ENCODE measurements at places on chromosomes 13 and 19.

DNA sequence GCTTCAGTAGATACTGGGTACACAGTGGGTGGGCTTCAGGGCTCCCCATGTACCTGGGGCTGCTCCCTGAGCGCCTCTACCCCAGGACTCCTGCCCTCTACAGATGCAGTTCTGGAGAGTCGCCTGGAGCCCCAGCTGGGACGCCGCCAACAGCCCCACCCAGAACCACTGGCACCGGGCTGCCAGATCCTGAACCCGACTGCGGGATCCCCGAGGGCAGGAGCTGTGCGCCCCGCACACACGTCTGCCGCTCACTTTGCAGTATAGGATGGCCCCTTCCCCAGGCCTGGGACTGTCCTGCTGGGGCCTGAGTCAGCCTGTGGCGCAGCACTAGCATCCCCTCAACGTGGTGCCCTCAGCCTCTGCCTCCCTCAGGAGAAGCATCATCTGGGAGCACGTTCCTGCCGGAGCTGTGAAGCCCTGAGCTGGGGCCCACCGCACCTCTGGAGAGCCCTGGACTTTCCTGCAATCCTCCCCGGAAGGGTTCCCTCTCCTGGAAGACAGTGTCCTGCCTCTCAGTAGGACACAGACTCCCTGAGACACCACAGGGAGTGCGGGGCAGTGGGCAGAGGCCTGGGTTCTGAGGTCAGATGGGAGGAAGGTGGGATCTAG, 3.7 kb downstream of the REXO1 start:
- DNase-seq: no peak

GRCh38 chr19:38692458-38693379, 45.3 kb downstream of the ACTN4 start:
- no peak for DNase-seq

DNA sequence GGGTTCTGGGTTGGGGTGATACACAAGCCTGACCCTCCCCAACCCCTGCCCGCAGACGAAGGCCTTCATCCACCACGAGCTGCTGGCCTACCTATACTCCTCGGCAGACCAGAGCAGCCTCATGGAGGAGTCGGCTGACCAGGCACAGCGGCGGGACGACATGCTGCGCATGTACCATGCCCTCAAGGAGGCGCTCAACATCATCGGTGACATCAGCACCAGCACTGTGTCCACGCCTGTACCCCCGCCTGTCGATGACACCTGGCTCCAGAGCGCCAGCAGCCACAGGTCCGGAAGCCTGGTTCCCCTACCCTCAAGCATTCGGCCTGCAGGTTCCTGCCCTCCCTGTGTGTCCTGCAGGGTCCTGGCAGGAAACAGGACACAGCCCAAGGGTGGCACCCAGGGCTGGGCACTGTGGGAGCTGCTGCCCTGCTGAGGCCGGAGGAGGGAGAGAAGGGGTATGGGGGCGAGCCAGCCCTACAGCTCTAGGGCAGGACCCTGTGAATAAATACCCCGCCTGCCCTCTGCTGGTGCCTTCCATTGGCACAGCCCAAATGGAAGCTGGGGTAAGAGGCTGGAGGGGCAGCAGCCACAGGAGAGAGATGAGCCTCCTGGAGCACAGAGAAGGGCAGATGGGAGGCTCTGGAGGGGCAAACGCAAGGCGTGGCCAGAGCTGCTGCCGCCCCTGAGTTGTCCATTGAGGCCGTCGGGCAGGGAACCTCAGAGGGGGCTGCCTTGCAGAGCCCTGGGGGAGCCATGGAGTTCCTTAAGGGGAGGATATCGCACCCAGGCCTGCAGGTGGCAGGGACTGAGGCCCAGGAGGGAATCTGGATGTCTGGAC, 6.8 kb downstream of the TMED1 start:
- DNase-seq: peak; percentile 78

GRCh38 chr19:42290136-42290522, 11.8 kb upstream of the PRR19 start:
- no peak for DNase-seq

- DNase-seq: no peak
Observed at GRCh38 chr19:29622166-29623070, 16.3 kb downstream of the POP4 start.

DNA sequence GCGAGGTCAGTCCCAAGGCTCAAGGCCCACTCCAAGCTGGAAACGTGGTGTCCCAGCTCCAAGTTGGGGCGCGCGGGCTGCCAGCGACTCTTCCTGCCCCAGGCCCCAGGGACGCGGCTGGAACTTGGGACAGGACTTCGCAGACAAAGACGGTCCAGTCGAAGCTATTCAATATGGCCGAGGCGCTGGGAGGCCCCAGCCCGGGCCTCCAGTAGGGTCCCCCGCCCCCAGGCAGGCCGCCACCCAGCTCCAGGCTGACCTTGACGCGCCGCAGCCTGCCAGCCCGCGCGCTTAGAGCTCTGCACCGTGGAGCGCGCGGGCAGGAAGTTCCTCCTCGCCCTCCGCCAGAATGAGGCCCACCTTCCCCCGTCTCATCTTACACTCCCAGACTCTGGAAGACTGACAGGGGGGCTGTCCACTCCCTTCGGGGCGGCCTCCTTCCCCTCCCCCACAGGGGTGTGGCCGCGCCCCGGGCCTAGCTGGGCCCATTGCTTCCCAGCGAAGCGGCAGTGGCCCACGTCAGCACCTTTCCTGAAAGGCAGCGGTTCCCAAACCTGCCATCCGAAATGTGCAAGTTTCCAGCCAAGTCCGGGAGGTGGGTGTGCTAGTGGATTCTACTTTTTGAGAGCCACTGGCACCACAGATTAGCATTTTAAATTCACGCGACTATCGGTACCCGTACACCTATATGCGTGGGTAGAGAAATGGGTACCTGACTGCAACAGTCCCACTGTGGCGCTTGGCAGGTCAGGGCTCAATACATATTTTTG, at the start of gene CCDC8:
TSS of gene CCDC8 (minus strand) at position 303 of the 770 bp plus-strand sequence. CDS start 754 bp downstream, outside the sequence.
- peak; percentile 40 for DNase-seq

- DNase-seq: no peak
Observed at GRCh38 chr13:50676602-50677001, 166.9 kb downstream of the DLEU7 start.

DNA sequence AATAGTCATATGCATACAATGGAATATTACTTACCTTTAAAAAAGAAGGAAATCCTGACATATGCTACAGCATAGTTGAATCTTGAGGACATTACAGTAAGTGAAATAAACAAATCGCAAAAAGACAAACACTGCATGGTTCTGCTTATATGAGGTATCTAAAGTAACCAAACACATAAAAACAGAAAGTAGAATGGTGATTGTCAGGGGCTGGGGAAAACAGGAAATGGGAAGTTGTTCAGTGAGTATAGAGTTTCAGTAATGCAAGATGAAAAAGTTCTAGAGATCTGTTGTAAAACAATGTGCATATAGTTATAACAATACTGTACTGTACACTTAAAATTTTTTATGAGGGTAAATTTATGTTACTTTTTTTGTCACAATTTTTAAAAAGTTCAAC, 219.4 kb downstream of the KLF5 start:
- DNase-seq: no peak

GRCh38 chr13:93430381-93430780, 203.8 kb downstream of the GPC6 start:
- no peak for DNase-seq

- DNase-seq: no peak
Observed at GRCh38 chr13:109749365-109749764, 37.0 kb downstream of the IRS2 start.

- DNase-seq: no peak
Observed at GRCh38 chr13:97250560-97250959, 28.4 kb downstream of the MBNL2 start.

- peak; percentile 8 for DNase-seq
Observed at GRCh38 chr19:36417752-36418286, 625 bp downstream of the ZFP82 start.

DNA sequence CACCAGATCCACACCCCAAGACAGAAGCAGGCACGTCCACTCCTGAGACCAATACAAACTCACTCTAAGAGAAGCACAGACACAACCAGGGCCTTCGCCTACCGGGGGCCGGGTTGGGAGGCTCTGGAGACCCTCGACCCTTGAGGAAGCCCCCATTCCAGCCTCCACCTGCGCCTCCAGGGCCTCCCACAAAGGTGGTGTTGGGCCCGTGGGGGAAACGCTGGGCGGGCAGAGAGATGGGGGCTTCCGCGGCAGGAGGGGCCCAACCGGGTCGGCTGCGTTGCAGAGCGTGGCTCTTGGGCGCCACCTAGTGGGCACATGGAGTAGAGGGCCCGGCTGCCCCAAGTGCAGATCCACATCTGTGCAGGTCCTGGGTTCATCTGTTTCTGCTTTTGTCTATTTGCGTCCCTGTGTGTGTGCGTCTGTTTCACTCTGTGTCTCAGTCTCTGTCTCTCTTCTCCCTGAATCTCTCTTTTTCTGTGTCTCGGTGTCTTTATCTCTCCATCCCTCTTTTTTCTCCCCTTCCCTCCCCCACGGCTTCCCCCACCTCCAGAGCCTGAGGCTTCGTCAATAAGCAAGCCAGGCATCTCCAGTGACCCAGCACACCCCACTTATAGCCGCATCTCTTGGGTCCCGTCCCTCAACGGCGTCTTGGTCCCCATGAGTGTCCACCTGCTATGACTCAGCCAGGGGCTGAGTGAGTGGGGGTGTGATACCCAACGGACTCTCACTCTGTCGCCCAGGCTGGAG, 10.5 kb upstream of the TINCR start:
- peak; percentile 68 for DNase-seq

GRCh38 chr13:29143847-29144246, 323.7 kb downstream of the MTUS2 start:
- no peak for DNase-seq

- no peak for DNase-seq
Observed at GRCh38 chr13:50224534-50224933, 209.3 kb downstream of the KCNRG start.

GRCh38 chr13:30871588-30872275, 34.3 kb upstream of the MEDAG start:
- no peak for DNase-seq

DNA sequence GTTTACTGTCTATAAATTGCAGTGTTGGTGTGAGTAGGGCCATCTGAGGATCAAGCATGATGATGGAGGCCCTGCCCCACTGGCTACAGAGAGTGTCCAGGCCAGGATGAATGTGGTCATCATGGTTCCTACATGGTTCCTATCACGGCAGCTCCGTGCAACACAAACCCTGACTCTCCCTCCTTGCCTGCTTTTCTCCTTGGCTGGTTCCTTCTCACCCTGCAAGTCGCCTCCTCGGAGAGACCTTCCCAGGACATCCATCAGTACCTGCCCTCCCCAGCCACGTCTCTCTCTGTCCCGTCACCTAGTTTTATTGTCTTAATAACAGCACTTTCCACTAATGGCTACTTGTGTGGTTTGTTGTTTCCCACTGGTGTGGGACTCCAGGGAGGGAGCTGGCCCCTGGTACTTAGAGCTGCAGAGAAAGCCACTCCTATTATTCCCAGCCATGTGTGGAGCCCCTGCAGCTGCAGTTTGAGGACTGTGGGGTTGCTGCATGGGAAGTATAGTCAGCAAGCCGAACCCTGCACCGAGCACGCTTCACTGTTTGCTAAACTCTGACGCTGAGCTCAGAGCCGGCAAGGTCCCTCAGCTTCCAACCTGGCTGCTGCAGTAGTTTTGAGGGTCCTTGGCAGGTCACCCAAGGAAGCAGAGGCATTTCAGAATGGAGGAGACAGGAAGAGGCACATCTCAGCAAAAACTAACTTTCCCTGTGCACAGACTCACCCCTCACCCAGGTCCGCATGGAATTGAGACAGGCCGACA, 146.4 kb upstream of the VSTM2B start:
- peak; percentile 31 for DNase-seq

- no peak for DNase-seq
Observed at GRCh38 chr19:56294549-56294948, 20.1 kb downstream of the ZSCAN5A start.

GRCh38 chr13:21759463-21759862, 88.6 kb downstream of the FGF9 start:
- DNase-seq: no peak

DNA sequence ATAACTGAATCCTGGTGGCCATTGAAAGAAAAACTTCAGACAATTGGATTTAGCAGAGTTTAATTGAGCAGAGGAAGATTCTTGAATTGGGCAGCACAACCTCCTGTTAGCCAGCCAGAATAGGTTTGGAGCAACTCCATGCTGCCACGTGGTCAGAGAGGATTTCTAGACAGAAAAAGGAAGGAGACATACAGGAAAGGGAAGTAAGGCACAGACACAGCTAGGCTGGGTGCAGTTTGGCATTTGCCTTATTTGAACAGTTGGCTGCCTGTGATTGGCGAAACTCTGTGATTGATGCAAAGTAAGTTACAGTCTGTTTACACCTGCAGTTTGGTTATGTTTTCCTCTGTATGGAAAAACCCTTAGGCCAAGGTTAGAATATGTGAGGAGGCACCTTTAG, 85.8 kb upstream of the SPATA13 start:
- DNase-seq: no peak

GRCh38 chr19:34259367-34260095, 5.2 kb downstream of the GARRE1 start:
- DNase-seq: no peak

DNA sequence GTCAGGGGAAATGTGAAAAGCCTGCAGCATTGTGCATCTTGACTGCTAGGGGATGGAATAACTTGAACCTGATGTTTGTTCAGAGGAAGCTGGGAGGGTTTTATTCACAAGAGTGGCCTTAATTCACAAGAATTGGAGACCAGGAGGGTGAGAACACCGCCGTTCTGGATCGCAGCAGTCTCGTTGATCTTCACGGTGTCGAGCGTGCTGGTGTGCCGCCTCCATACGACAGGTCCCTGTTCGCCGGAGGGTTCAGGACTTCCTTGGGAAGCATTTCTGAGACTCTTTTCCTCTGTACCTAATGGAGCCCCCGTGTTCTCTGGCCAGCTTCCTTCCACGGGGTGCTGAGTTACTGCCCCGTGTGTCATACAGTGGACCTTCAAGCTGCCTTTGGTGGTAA, 66.9 kb downstream of the ARHGEF7 start:
- no peak for DNase-seq

DNA sequence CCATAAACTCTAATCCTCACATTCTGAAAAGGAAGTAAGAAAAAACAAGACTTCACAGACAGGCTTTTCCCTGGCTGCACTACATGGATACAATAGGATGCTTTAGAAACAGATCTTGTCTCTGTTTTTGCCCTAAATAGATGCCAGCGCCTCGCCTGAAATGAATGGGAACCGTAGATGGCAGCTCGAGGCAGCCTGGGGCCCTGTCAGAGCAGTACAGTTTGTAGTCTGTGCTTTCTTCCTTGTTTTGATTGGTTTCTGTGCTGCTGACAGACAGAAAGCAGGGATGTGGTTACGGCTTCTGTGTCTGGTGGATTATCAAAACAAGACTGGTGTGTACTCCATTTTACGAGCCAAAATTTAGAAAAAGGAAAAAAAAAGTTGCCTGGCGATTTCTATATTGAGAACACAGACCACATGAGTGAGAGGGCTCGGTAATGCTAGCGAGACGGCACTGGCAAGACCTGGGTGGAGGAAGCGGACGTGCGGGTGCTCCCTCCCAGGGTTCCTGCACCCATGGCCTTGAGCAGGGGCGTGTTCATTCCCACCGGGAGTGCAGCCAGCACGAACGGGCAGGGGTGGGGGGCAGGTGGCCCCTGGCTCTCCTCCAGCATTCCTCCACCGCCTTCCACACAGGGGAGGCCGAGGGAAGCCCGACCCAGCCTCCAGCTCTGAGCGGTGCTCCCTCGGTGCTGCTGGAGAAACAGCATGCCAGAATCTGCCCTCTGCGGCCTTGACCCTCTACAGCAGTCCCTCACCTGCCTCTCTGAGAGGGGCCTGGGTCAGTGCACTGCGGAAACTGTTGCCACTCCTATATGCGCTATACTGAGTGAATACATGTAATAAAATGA, 37.6 kb upstream of the C1QTNF9 start:
- DNase-seq: peak; percentile 69
